ENCODE measurements at places on chromosomes 6 and 20.

- DNase-seq: no peak
Measured at GRCh38 chr6:169785566-169785965, 34.1 kb downstream of the ERMARD start.

GRCh38 chr6:167125410-167125809, 2.5 kb downstream of the CCR6 start:
- no peak for DNase-seq

- DNase-seq: no peak
Measured at GRCh38 chr20:3771552-3772058, 4.1 kb upstream of the ADISSP start.

DNA sequence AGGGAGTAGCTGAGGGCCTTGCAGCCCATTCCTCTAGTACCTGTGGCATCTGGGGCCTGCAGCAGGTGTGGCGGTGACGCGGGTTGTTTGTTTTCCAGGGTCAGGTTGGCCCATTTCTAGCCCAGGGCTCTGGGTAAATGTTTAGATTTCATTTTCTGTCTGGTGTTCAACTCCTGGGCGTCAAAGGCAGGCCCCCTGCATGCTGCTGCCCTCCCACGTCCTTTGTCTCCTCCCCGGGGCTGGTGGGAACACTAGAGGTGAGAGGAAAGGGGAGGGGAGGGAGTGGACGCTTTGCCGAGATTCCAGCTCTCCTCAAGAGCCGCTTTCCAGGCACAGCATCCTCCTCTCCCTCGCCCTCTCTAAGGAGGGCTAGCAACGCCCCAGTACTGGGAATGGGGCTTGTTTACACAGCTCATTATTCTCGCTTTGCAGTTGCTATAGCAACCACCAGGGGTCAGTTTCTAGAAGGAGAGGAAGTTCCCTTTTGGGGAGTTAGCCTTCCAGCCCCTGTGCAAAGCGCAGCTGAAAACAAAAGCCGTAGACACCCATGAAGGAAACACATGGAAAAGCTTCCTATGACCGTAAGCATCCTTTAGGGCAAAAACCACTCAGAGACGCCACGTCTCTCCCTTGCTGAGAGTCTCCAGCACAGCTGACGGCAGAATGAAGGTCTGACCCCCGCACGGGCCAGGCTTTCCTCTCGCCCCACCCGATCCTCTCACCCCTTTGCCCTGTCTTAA, 170.6 kb downstream of the LY86 start:
- no peak for DNase-seq

DNA sequence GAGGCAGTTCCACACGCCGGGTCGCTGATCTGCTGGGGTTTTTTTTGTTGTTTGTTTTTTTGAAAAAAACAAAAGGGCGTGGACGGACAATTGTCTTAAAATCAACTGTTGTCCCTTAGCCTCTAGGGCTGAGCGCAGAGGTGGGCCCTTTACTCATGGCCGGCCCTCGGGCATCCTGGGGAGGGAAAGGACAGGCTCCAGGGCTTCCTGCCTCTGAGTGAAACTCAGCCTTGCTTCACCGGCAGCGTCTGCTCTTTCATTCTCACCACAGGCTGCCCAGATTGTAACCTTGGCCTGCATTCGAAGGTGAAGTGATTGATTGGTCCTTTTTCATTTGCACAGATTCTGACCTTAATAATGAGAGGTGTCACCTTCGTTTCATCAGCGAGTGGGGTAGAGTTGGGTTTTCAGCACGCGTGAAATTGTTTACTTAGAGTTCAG, 797 bp downstream of the SMIM13 start:
- DNase-seq: peak; percentile 28

- DNase-seq: no peak
Measured at GRCh38 chr6:89613790-89614189, 24.8 kb downstream of the LYRM2 start.

DNA sequence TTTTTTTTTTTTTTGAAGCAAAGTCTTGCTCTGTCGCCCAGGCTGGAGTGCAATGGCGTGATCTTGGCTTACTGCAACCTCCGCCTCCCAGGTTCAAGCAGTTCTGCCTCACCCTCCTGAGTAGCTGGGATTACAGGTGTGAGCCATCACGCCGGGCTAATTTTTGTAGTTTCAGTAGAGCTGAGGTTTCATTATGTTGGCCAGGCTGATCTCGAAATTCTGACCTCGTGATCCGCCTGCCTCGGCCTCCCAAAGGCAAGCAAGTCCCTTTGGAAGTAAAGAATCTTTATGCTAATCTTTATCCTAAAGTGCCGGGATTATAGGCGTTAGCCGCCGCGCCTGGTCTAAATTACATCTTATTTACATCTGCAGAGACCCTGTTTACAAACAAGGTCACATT, 1.5 kb downstream of the PSMG4 start:
- DNase-seq: no peak

DNA sequence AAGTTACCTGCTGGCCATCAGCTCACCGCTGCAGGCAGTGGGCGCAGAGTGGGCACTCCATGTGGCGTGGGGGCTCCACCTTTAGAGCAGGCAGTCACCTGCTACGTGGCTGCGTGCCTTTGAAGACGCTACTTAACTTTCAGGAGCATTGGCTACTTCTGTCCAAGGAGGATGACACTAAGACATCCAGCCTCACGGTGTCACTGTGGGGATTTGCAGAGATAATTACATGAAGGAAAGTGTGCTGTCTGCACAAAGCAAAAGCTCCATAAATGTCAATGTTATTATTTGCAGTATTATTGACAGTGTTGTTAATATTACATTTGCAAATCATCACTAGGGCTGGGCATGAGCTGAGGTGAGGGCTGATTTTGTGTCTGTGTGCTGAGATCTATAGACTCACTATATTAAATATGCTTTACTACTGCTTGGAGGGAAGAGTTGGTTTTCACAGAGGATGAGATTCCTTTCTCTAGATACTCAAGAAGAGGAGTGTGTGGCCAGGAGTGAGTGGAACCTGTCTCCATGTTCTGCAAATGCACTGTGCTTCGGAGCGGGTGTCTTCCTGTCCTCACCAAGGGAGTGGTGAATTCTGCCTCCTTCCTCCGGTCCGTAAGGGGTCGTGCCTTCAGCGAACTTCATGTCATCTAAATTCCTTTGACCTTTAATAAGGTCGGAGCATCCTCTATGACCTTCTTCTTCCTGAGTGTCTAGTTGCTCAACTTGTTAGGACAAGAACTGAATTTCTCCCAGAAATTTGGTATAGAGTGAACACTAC, 165.8 kb upstream of the SYNDIG1 start:
- no peak for DNase-seq

GRCh38 chr20:43287637-43288036, 97.9 kb upstream of the PTPRT start:
- DNase-seq: no peak

- DNase-seq: no peak
Measured at GRCh38 chr6:15400572-15401004, 154.7 kb downstream of the JARID2 start.

DNA sequence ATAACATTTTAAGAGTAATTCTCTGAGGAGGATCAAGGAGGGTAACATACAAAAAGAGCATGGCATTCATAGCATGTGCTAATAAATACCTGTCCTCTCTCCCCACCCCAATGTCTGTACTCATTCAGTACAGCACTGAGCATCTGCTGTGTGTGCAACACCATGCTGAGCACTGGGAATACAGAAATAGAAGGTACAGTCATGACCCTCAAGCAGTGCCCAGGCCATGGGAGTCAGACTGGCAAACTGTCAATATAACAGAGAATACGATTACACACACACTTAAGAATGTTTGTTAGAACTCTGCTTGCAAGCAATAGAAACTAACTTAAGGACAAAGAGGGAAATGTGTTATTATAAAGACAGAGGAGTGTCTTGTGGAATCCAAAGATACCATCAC, 24.7 kb upstream of the ZFAND3 start:
- DNase-seq: no peak

GRCh38 chr20:33604991-33605370, 57.1 kb upstream of the C20orf144 start:
- no peak for DNase-seq

- no peak for DNase-seq
Measured at GRCh38 chr6:9484091-9484490, 930.8 kb downstream of the TFAP2A start.

GRCh38 chr6:971981-972640, 279.2 kb upstream of the EXOC2 start:
- no peak for DNase-seq

GRCh38 chr20:9323622-9324021, 190.8 kb upstream of the LAMP5 start:
- no peak for DNase-seq
